ENCODE measurements at places on chromosomes 7 and 10.

DNA sequence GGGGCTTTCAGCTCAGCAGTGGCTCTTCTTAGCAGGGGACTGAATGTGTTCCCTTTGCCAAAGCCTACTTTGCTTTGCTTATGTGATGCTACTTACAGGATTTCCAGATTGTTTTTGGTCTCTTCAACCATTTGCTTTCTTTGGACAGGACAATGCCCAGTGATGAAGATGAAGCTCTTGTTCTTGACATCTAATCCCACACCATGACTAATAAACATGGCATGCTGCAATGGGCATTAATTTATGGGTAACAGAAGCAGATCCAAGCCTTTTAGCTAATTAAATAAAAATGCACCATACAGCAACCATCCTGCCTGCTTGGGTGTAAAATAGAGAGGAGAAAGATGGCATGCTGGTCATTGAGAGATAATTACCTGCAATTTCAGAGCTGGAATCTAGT, 175.5 kb upstream of the ITGB1 start:
- no peak for DNase-seq
- no peaks in the 10 kb centered on the region for H3K27me3 ChIP-seq
- H3K36me3 ChIP-seq: no peaks in the 10 kb centered on the region
- H3K4me1 ChIP-seq: no peaks in the 10 kb centered on the region
- no peak overlapping the region for H3K4me3 ChIP-seq
- H3K27ac ChIP-seq: no peak overlapping the region

GRCh38 chr7:64626083-64626469, 39.9 kb upstream of the ZNF107 start:
- no peaks in the 10 kb centered on the region for H3K4me1 ChIP-seq
- no peak for DNase-seq
- H3K4me3 ChIP-seq: no peak overlapping the region
- no peak overlapping the region for H3K27ac ChIP-seq
- no peaks in the 10 kb centered on the region for H3K27me3 ChIP-seq

- H3K36me3 ChIP-seq: no peaks in the 10 kb centered on the region
- no peaks in the 10 kb centered on the region for H3K27me3 ChIP-seq
- no peak overlapping the region for H3K27ac ChIP-seq
Observed at GRCh38 chr7:90758933-90759562, 162.9 kb downstream of the CDK14 start.

DNA sequence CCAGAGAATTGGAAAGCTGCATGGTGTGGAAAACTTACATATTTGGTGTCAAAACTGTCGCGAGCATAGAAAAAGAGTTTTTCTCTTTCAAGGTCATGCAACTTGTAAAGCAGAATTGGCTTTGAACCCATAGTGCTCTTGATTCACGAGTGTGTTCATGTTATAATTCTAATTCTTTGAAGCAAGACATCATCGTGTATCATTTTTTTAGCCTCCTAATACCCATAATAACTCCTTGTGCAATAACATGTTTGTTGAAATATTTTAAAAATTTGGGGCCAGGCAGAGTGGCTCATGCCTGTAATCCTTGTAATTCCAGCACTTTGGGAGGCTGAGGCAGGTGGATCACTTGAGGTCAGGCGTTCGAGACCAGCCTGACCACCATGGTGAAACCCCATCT, 4.2 kb downstream of the CCL24 start:
- H3K27me3 ChIP-seq: no peaks in the 10 kb centered on the region
- no peaks in the 10 kb centered on the region for H3K4me1 ChIP-seq
- H3K36me3 ChIP-seq: no peaks in the 10 kb centered on the region
- no peak overlapping the region for H3K4me3 ChIP-seq
- no peak overlapping the region for H3K27ac ChIP-seq

Measured in neural progenitor cell (in vitro differentiated cells).